IPS DF 6.9 (cell line): ENCODE measurements at places on chromosomes 12 and 14.

- no peak for DNase-seq
Observed at GRCh38 chr14:28651148-28651547, 115.4 kb upstream of the FOXG1 start.

DNA sequence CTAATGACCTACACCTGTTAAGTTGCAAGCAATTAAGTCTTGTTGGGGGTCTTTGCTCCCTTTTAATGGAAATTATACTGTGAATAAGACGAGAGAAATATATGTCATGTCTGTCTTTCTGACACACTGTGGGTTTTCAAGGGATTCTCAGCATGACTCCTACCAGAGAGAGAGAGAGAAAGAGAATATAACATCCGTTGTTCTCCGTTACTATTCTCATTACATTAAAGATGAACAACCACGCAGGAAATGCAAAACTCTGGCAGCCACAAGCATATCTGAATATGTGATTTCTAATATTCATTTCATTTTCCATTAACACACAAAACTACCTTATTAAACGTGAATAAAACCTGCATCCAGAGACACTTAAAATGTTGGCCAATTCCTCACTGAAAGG is 67.3 kb upstream of the EGLN3 start:
- no peak for DNase-seq

DNA sequence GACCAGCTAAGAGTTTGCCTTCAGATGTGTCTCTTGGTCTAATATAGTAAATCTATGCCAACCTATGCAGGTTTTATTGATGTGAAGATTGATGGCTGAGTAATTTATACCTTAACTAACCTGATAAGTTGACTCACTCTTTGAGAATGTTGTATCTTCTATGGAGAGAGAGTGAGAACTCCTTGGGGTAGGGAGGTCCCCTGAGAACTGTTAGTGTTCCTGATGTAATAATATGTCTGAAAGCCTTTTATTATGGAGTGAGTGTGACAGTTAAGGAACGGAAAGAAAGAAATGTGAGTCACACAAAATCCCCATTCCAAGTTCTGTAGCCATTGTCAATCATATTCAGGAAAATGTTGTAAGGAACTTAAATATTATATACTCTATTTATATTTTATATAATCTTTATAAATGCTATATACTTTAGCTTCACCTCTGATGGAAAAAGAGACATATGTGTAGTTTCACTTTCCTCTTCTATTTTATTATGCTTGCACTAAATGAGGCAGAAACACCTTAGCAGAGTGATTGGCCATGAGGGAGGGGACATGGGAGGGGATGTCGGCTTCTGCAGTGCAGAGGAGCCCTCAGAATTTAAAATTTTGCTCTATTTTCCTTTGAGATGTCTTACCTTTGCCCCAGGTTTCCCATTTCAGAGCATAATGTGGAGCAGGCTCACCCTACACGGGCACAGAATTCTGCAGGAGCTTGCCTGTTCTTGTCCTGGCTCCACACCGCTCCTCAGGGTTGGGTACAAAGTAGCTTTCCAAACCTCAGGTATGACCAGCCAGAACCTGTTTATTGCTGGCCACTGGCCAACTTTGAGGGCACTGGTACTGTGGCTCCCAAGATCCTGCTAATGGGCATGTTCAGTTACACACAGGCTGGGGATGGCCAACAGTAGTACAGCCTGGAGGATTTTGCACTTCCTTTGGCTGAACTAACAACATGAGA is 57.7 kb downstream of the ARF6 start:
- no peak for DNase-seq

DNA sequence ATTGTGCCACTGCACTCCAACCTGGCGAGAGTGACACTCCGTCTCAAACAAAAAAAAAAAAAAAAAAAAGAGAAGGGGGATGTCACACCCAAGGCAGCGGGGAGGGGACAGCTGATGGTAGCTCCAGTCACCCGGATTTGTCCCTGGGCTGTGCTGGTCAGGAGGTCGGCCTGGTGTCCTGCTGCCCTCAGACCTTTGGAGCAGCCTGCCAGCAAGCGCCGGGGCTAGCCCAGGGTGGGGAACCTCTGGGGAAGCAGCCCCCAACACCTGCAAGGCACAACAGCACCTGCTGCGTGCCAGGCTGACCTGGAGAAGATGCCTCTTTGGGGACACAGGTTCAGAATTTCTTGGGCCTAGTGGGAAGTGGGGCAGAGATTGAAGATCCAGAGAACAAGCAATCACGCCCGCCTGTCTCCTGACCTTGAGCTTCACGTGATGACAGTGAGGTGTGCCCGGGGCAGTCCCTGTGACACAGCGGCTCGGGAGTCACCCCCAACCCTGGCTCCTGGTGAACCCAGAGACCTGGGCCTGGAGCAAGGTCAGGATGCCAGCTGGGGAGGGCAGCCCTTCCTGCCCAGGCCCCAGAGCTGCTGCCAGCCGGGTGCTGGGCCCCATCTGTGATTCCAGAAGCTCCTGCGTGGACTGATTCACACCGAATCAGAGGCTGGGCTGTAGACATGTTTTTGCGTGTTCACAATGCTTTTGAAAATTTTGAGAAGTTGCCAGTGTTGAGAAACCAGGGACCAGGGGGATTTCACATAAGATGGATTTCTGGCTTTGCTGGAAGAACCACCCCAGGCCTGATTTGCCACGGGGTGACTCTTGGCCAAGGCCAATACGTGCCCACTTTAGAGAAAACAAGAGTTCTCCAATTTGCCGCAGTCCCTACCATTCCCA is 66.4 kb downstream of the RFLNA start:
- no peak for DNase-seq

GRCh38 chr12:12474931-12475795 is 87.5 kb downstream of the DUSP16 start:
- DNase-seq = no peak

DNA sequence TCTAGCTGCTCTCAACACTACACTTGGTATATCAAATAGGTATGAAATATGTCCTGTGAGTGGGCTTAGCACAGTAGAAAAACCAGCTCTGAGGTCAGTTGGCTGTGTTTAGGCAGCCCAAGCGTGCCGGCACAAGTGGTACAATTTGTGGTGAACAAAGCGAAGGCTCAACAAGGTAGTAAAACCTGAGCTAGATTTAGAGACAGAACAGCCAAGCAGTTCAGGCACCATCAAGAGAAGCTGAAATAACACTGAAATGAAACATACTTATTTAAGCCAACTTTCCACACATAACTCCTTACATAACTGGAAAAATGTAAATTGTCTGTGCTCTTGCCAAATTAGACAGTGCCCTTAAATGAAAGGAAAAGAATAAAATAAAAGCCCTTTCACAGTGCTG is 596.8 kb upstream of the FBXO33 start:
- DNase-seq = no peak

- no peak for DNase-seq
Observed at GRCh38 chr12:131783915-131784541, 44.2 kb upstream of the MMP17 start.

- DNase-seq = no peak
Observed at GRCh38 chr12:25482625-25483024, 70.5 kb downstream of the LMNTD1 start.

DNA sequence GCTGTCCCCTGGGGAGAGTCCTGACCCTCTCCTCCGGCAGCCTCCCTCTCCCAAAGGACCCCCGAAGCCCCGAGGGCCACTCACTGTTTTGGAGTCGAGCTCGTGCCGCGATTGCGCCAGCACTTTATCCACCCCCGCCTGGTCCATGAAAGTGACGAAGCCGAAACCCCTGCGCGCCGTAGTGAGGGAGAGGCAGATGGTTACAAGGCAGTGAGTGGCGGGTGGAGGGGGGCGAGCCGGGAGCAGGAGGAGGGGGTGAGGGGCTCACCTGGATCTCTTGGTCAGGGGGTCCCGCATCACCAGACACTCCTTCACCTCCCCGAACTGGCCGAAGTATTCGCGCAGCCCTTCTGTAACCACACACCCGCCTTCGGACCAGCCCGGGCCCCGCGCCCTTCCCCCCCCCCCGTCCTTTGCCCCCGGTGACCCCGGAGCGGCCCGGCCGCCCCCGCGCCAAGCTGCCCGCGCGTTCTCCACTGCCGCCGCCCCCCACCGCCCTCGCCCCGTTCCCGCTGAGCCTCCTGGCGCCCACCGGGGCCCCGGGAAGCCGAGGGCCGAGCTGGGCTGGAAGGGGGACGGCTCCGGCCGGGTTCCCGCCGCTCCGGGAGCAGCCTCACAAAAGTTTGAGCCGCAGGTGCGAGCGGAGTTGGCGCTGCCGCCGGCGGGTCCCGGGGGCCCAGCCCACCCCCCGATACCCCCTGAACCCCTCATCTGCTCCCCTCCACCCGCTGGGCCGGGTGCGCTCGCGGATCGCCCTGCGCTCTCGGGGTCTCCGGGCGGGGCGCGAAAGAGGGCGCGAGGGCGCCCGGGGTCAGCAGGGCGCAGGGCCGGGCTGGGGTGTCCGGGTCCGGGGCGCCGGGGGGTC is 808 bp downstream of the MSI1 start:
- no peak for DNase-seq

- no peak for DNase-seq
Observed at GRCh38 chr12:128818065-128819022, 5.4 kb downstream of the SLC15A4 start.

DNA sequence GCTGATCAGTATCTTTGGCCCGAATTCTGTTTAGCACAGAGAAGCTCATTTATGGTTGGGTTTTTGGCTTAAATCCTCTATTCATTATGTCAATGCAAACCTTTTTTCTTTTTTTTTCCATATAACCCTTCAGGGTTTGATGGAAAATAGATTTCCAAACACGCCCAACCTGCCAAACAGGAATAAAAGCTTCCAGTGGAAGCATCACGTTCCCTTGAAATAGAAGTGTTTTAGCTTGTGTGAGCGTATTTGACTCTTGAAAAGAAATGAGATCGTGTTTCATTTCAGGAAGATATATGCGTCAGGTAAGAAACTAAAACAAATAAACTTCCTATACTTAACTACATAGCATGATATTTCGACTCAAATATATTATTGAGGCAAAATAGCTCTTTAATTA is at the start of gene PIK3C2G:
Gene PIK3C2G, plus strand, starts transcription at position 246 of the 400 bp plus-strand sequence. CDS start 20,564 bp downstream, outside the sequence.
- no peak for DNase-seq

GRCh38 chr14:54690887-54691286 is 124.0 kb downstream of the SAMD4A start:
- DNase-seq = no peak

- no peak for DNase-seq
Observed at GRCh38 chr14:103023881-103024473, 33.4 kb downstream of the CDC42BPB start.

- no peak for DNase-seq
Observed at GRCh38 chr12:127260531-127260930, 1006.4 kb upstream of the TMEM132C start.

GRCh38 chr12:106147956-106148355 is 9.2 kb upstream of the NUAK1 start:
- DNase-seq = no peak

DNA sequence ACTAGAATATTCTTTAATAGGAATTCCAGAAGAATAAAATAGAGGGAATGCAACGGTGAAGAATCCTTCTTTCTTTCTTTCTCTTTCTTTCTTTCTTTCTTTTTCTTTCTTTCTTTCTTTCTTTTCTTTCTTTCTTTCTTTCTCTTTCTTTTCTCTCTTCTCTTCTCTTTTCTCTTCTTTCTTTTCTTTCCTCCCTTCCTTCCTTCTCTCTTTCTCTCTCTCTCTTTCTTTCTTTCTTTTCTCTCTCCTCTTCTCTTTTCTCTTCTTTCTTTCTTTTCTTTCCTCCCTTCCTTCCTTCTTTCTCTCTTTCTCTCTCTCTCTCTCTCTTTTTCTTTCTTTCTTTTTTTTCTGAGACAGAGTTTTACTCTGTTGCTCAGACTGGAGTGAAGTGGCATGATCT is 160.8 kb upstream of the PRICKLE1 start:
- no peak for DNase-seq

- no peak for DNase-seq
Observed at GRCh38 chr14:90820958-90821357, 4.7 kb upstream of the TTC7B start.

GRCh38 chr12:56661560-56661959 is 15.8 kb upstream of the ATP5F1B start:
- no peak for DNase-seq

GRCh38 chr14:72833174-72833573 is 60.7 kb downstream of the DPF3 start:
- no peak for DNase-seq

- DNase-seq = no peak
Observed at GRCh38 chr14:74469548-74470518, 23.3 kb downstream of the NPC2 start.

- DNase-seq = no peak
Observed at GRCh38 chr12:101945369-101946232, 68.2 kb downstream of the DRAM1 start.

GRCh38 chr14:68536018-68536410 is 256.9 kb downstream of the ZFP36L1 start:
- DNase-seq = no peak

DNA sequence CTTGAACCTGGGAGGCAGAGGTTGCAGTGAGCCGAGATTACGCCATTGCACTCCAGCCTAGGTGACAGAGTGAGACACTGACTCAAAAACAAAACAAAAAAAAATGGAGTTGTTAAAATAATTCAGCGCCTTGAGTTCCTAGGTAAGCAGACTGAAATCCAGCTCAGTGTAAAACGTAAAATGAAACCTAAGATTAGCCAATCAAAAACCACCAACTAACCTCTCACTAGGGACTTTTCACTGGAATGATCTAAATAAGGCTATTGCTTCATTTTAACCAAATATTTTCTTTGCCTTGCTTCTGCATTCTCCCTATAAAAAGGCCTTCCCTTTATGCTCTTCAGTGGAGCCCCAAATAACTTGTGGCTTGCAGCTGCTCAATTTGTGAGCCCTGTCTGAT is 91.6 kb upstream of the HIF1A start:
- no peak for DNase-seq
